ENCODE measurements at places on chromosomes 5 and 9.

GRCh38 chr9:131277287-131277909 is 1.1 kb upstream of the FAM78A start:
- DNase-seq = no peak

GRCh38 chr9:36575411-36575882 is 2.8 kb downstream of the MELK start:
- DNase-seq = no peak

- DNase-seq = no peak
Observed at GRCh38 chr9:135422341-135422944, 57.1 kb upstream of the PPP1R26 start.

- DNase-seq = no peak
Observed at GRCh38 chr5:179288101-179288808, 57.0 kb downstream of the ADAMTS2 start.

DNA sequence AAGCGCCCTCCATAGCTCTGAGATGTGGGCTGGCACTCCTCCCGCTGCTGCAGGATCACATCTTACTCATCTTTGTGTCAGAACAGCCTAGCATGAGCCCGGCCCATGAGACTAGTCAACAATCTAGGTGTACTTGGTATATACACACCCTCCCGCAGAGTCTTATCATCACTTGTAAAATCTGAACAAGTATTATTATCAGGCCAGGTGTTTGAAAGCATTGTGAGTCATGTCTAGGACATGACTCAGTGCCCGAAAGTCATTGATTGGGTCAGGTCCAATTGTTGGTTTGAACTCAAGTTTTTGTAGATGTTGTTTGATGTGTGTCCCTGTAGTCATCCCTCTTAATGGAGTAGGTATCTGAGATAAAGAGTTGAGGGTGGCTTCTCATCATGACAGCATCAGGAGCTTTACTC is 108.7 kb downstream of the CFAP90 start:
- no peak for DNase-seq

DNA sequence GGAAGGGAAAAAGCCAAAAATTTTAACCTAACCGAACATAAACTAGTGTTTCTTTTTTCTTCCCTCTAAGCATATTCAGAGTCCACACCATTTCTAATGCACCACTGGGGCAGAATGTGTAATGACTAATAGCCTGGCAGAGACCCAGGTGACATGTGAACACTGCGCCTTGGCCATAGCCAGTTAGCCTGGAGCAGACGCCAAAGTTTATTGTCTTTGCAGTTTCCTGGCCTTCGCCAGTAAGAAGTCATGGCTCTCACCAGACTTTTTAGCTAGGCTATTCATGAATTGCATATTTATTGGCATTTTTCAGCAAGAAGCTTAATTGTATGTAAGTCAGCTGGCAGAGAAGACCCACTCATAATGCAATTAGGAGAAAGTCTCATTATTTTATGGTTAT is 182.8 kb upstream of the SLC27A6 start:
- DNase-seq = no peak

GRCh38 chr5:88251048-88251711 is 17.5 kb downstream of the TMEM161B start:
- DNase-seq = no peak

- no peak for DNase-seq
Observed at GRCh38 chr5:56170557-56170956, 62.6 kb downstream of the ANKRD55 start.

- DNase-seq = no peak
Observed at GRCh38 chr5:83524991-83525390, 53.4 kb downstream of the VCAN start.

- DNase-seq = no peak
Observed at GRCh38 chr9:134670042-134670525, 28.5 kb downstream of the COL5A1 start.

DNA sequence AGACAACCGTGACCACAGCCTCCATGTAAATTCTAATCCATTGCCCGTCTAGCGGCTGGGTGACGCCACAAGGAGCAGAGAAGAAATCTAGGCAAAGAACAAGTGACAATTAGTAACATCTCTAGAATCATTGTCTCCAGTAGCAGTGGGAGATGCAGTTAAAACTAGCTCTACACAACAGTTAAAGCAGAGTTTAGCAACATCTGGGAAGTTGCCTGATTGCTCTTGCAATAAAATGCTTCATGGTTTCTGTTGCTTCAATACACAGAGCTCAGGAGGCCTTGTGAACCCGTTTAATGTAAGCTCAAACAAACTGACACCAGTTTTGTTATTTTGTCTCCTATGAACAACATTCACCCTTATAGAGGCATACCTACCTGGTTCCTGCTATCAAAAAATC is 369.8 kb upstream of the PDE4D start:
- no peak for DNase-seq

GRCh38 chr5:16666883-16667398 is 50.1 kb upstream of the RETREG1 start:
- DNase-seq = no peak

- no peak for DNase-seq
Observed at GRCh38 chr9:122058709-122059108, 34.4 kb downstream of the TTLL11 start.

GRCh38 chr5:107778647-107779046 is 107.9 kb upstream of the EFNA5 start:
- DNase-seq = no peak

GRCh38 chr5:89034588-89034987 is 151.6 kb upstream of the MEF2C start:
- DNase-seq = no peak

DNA sequence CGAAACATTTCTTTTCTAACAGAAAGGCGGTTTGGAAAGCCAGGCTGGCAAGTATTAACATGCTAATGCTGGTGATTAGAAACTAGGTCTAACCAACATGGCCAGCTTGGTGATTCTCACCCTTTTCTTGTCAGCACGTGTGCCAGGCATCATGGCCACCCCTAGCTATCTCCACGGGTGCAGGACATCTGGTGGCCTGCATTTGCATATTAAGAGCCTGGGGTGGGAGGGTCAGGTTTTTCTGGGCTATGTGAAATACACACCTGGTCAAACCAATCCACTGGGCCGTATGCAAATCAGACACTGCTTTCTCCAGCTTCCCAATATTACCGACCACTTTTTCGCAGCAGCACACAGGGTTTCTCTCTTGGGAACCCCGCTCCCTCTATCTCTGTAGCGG is 612.1 kb downstream of the PTPRD start:
- DNase-seq = no peak

- no peak for DNase-seq
Observed at GRCh38 chr5:67774267-67774552, 441.3 kb upstream of the PIK3R1 start.

DNA sequence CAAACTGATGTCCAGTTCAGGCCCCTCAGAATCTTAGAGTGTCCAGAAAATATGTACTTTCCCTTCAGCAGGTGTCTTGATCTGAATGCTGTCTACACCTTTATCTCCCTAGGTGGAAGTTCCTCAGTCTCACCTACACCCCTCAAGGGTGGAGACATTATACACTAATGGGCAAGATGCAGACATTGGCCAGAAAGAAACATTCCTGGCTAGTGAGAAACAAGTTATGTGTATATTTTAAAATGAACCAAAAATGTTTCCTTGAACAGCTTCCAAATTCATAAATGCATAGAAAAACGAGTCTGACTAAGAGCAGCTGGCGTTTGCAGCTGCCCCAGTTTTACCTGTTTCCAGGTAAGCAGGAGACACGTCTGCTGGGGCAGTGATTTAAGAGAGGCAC is 140.5 kb upstream of the IRX4 start:
- no peak for DNase-seq

GRCh38 chr5:121681229-121681855 is 170.3 kb upstream of the FTMT start:
- no peak for DNase-seq

DNA sequence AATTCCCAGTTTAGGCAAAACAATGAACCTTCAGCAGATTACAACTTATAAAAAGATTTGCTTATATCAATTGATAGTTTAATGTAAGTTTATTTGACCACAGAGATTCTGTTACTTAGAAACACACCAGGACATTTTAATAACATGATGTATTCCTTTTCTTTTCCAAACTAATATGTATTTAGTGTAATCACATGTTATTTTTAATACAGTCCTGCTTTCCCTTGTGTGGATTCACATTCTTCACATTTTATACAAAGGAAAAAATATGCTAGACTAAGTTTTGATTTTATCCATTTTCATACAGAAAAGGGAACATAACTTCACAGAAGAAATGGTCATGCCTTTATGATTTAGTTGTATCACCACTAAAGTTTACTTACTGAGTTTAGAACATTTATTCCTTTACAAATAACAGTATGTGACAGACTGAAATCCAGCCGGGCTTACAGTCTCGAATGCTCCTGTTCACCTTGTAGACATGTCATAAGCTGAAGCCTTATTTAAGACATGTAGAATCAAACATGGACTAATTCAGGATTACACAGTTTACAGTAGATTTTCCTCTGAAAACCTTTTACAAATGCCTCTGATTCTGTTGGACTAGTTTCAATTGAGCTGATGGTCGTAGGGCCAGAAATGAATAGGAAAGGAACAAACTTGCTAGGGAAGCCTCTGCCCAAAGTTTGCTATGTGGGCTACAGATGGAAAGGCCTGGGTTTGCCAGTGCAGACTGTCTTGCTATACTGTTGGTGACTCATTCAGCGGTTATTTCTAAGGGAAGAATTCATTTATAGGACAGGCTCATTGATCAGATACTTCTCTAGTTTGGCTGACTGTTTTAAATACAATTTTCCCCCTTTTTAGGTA is 6.6 kb upstream of the ASPN start:
- DNase-seq = no peak

- DNase-seq = no peak
Observed at GRCh38 chr5:65326922-65327321, 154.8 kb downstream of the ADAMTS6 start.

- no peak for DNase-seq
Observed at GRCh38 chr5:168874713-168875380, 295.7 kb upstream of the PANK3 start.

DNA sequence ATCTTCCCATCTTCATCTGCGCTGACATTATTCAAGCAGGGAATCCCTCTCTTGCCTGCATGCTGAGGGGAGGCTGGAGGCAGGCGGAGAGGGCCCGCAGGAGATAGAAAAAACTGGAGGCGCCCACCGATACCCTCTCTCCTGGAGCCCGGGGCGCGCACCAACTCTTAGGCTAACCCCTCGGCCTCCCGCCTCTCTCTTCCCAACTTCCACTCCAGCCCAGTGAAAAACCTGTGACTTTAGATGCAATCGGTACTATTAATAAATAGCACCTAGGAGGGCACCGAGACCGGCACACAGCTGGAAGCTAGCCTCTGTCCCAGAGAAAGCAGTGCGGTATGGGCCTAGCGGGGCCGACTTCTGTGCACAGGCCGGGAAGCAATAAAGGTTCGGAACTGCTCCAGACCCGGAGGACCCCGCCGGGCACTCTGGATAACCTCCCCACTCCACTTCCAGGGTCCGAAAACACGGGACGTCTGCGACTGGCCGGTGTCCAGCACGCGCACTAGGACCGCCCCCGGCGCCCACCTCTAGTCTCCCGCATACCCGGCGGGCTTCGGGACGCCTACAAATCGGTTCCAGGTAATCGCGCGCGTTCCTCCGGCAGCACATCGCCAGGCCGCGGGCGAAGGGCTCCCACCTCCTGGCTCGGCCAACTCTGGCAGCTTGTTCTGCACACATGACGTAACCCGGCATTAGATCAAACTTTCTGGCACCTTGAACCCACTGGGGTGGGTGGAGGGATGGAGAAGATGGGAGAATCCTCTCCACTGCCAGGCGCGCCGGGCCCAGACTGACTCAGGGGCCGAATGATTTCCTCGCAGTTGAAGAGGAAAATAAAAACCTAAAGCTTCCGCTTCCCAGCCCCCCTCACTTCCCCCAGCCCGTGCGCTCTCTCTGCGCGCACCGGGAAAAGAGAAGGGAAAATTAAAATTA is 1.4 kb downstream of the EFNA5 start:
- no peak for DNase-seq

- no peak for DNase-seq
Observed at GRCh38 chr9:134230092-134230941, 66.0 kb upstream of the RNU6ATAC start.

DNA sequence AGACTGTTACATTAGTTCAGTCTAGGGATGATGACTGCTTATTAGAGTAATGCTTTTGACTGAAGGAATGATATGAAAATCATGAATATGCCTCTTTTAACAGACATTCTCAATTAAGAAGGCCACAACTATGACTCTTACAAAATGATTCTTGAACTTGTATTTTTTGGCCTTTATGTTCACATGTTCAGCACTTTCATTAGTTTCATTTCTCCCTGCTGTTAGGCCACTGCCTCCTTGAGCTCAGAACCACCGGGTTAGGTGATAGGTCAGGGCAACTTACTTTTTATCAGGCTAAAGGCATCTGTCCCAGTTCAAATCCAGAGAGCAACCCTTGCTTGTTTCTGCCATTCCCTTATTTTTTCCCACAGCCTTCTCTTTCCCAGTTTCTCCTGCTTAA is 235.2 kb upstream of the ELL2 start:
- DNase-seq = no peak

DNA sequence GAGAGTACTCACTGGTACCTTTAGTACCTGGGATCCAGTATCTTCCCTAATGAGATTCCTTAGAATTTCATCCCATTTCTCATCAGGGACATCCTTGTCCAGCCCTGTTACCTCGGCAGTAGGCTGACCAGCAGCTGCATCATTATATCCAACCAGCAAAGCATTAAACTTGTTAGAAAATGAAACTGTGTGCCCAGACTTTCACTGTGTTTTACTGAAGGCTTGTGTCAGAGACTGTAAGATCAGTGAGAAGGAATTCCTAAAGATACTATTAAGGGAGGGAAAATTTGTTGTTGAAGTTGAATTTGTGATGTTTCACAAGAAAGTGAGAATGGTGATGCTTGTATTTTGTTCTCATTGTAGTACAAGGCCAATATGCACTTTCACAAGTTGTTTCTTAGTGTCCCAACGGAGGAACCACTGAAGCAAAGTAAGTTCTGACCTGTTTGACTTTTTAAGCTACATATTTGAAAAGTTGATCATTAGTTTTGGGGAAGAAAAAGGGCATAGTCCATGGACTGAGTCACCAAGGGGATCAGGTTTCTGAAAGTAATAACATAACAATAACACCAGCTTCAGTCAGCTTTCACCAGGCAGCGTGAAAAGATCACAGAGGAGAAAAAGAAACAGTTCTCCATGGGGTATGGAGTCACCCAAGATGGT is 48.8 kb downstream of the GRAMD2B start:
- DNase-seq = no peak

DNA sequence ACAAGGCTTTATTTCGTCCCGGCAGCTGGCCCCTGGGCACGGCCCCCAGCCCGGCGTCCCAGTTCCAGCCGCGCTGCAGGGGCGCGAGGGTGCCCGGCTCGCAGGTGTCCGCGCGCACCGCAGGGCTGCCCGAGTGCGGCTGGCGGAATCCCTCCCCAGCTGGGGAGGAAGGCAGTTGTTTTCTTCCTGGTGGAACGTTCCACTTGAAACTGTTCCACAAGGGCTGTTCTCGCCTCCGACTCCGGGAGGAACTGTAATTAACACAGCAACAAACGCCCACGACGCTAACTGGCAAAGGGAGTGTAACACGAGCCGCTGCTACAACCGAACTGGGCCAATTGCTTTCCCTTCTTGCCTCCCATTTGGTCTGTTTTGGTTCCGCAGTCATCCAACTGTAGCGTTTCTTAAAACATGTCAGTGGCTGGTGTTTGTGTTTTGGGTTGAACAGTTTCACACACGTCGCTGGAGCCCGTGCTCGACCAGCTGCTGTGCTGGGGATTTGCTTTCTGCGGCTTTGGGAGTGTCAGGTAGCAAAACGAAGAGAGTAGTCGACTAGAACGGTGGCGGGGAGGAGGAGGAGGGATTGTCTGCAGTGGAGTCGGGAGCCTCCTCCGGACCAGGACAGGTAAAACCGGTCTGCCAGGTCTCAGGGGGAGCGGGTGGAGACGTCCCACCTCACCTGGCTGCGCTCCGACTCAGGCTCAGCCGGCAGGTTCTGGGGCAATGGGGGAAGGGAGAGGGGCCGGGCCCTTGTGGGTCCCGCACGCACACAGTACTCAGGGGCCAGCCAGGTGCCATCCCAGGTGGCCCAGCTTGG is 131.6 kb upstream of the NIPBL start:
- no peak for DNase-seq
